Tibial artery (tissue), 4 donors: ENCODE measurements at places on chromosomes 2 and 18.

- H3K4me3 ChIP-seq, result no peak overlapping the region
- DNase-seq, result no peak
- H3K4me1 ChIP-seq, result peaks cover 3% of the 10 kb centered on the region
- no peaks in the 10 kb centered on the region for H3K27me3 ChIP-seq
- H3K36me3 ChIP-seq, result no peaks in the 10 kb centered on the region
Observed at GRCh38 chr2:183495589-183496267, 371.5 kb downstream of the NUP35 start.

- no peak overlapping the region for H3K27ac ChIP-seq
- H3K4me3 ChIP-seq, result no peak overlapping the region
- H3K4me1 ChIP-seq, result no peaks in the 10 kb centered on the region
- H3K27me3 ChIP-seq, result no peaks in the 10 kb centered on the region
- DNase-seq, result no peak
Observed at GRCh38 chr18:40058811-40059570, 1896.0 kb upstream of the PIK3C3 start.

DNA sequence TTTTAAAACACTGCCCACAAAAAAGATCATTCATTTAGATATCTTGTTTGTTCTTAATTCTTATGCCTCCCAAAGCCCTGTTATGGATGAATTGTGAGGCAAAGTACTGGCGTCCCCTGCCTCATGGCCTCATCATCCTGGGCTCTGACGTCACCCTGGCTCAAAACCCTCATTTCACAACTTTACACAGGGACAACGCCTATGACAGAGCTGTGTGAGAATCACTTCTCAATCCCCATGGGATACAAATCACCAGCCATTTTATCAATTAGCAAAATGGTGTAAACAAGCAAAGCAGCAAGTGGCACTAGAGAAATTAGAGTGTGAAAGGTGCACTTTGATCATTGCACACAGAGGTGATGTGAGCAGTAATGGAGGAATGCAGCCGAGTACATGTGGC is 16.6 kb downstream of the FHOD3 start:
- H3K4me3 ChIP-seq, result no peak overlapping the region
- no peaks in the 10 kb centered on the region for H3K4me1 ChIP-seq
- DNase-seq, result no peak
- no peak overlapping the region for H3K27ac ChIP-seq
- no peaks in the 10 kb centered on the region for H3K36me3 ChIP-seq

GRCh38 chr2:12073217-12073852 is 326.9 kb downstream of the LPIN1 start:
- H3K4me1 ChIP-seq, result no peaks in the 10 kb centered on the region
- no peaks in the 10 kb centered on the region for H3K36me3 ChIP-seq
- H3K27ac ChIP-seq, result no peak overlapping the region
- H3K4me3 ChIP-seq, result no peak overlapping the region
- H3K27me3 ChIP-seq, result no peaks in the 10 kb centered on the region
- no peak for DNase-seq

DNA sequence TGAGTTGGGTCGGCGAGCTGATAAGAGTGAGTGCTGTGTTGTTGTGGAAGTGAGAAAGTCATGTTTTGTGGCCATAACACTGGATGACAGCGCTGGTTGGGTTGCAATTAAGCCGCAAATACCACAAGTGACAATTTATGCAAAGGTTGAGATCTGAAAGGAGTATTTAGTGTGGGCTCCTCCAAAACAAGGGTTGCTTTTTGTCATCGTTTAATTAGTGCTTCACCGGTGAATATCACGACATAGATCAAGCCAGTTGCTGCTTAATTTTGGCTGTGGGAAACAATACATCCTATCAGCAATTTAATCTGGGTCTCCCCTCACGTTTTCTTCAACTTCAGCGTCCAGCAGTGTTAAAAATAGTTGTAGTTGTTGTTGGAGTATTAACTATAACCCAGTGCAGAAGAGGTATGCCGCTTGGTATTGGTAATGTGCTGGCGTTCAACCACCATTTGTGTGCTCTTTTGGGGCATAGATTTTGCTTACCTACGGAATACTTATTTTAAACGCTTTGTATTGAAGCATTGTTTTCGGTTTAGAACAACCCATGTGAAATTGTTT is 662 bp downstream of the ACVR2A start:
- DNase-seq, result no peak
- H3K4me3 ChIP-seq, result peak overlapping the region; percentile 67
- no peaks in the 10 kb centered on the region for H3K36me3 ChIP-seq
- H3K27ac ChIP-seq, result peak overlapping the region; percentile 91

GRCh38 chr2:222320436-222321395 is 21.9 kb upstream of the PAX3 start:
- DNase-seq, result no peak
- H3K4me3 ChIP-seq, result peak overlapping the region; percentile 52
- peaks cover 11% of the 10 kb centered on the region for H3K4me1 ChIP-seq
- H3K27me3 ChIP-seq, result no peaks in the 10 kb centered on the region
- no peaks in the 10 kb centered on the region for H3K36me3 ChIP-seq

GRCh38 chr18:36354989-36355388 is 57.5 kb downstream of the FHOD3 start:
- peaks cover 32% of the 10 kb centered on the region for H3K4me1 ChIP-seq
- H3K27me3 ChIP-seq, result no peaks in the 10 kb centered on the region
- no peak for DNase-seq

DNA sequence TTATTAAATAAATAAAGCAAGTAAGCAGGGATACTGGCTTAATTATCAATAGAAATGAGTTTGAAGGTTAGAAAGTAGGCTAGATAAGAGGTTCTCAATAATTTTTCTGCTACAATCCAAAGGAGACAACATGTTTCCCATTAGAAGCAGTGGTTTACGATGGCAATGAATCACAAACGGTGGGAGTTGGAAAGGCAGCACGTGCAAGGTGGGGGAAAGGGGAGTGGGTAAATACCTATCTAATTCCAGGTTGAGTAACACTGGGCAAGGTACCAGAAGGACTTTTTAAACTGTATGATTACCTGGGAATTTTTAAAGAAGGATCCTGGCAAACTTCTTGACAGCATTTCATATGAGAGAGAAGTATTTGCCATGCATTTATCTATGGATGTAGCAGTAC is 289.9 kb downstream of the NBAS start:
- peaks cover 16% of the 10 kb centered on the region for H3K36me3 ChIP-seq
- H3K27me3 ChIP-seq, result no peaks in the 10 kb centered on the region
- no peak overlapping the region for H3K4me3 ChIP-seq
- DNase-seq, result no peak
- H3K27ac ChIP-seq, result no peak overlapping the region
- no peaks in the 10 kb centered on the region for H3K4me1 ChIP-seq

- no peak overlapping the region for H3K27ac ChIP-seq
- H3K36me3 ChIP-seq, result no peaks in the 10 kb centered on the region
- H3K4me1 ChIP-seq, result no peaks in the 10 kb centered on the region
- H3K27me3 ChIP-seq, result no peaks in the 10 kb centered on the region
- DNase-seq, result no peak
Observed at GRCh38 chr2:19256121-19256601, 102.3 kb downstream of the OSR1 start.

DNA sequence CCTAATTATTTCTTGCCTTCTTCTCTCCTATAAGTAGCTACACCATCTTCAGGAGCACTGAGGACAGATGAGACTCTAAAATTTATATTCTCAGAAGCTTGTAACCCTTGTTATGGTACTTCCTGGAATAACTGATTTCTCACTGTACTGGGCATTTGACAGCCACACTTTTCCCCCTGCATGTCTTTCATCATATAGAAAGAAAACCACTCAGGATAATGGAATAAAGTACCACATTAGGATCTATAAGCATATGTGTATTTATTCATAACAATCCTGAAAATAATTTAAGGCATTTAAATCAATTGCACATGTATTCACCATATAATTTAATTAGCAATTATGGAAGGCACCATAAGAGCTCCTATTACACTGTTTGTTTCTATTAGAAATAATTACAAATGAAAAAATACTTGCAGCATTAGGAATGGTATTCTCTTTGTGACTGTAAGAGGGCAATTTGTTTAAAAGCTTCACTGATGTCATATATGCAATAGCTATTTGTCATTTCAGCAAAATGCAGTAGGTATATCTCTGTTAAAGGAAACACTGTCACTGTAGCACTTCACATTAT is 216.9 kb upstream of the FSHR start:
- no peak overlapping the region for H3K4me3 ChIP-seq
- H3K27me3 ChIP-seq, result no peaks in the 10 kb centered on the region
- no peak overlapping the region for H3K27ac ChIP-seq
- DNase-seq, result no peak
- no peaks in the 10 kb centered on the region for H3K4me1 ChIP-seq

DNA sequence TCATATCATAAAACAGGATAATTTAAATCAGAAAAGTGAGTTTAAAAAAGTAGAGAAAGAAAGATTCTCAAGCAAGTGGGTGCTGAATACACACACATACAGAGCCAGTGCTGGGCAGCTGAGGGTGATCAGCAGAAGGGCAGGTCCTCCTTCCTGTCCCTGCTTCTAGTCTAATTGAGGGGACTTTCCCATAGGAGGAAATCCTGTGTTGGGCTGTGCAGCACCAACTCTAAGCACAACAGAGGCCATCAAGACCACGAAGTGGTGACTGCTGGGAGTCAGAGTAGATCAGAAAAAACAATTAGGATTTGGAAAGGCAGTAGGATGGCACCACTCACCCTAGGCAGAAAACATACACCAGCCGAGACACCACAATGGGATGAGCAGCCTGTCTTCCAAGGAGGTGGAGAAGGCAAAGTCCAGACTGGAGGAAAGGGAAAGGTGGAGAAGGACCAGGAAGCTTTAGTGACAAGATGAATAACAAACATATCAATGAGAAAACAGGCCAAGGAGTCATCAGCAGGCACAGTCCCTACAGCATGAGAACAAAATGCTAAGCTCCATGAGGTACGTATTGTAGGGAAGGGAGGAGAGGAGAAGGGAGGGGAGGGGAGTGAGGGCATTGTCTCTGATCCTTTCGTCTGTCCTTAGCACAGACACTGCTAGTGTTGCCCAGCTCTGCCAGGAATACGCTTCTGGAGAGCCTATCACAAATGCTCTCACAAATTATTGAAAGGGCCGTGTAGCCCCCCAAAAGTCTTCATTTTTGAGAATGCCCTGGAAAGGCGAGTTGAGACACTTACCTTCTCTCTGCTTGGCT is 16.7 kb upstream of the MSGN1 start:
- H3K36me3 ChIP-seq, result no peaks in the 10 kb centered on the region
- H3K4me1 ChIP-seq, result no peaks in the 10 kb centered on the region
- no peak for DNase-seq
- H3K4me3 ChIP-seq, result no peak overlapping the region

DNA sequence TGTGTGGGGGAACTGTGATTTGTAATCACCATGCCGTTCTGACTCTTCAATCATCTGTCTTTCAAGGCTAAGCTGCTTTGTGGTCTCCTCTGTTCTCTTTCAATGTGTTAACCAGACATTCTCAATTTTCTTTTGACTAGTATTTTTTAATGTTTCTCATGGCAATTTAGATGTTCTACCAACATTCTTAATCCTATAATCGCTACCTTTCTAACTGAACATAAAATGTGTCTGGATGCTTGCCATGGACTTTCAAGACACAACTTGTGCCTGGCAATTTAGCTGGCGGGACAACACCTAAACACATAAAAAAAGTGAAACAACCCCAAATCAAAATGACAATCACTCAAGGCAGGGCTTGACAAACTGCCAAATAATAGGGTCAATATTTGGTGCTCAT is 135.0 kb upstream of the ACKR3 start:
- no peaks in the 10 kb centered on the region for H3K4me1 ChIP-seq
- no peak for DNase-seq
- H3K27ac ChIP-seq, result no peak overlapping the region
- no peaks in the 10 kb centered on the region for H3K36me3 ChIP-seq
- H3K27me3 ChIP-seq, result peaks cover 2% of the 10 kb centered on the region
- H3K4me3 ChIP-seq, result no peak overlapping the region

- H3K4me3 ChIP-seq, result no peak overlapping the region
- H3K27ac ChIP-seq, result no peak overlapping the region
- H3K4me1 ChIP-seq, result no peaks in the 10 kb centered on the region
- H3K36me3 ChIP-seq, result no peaks in the 10 kb centered on the region
Observed at GRCh38 chr2:227194219-227194618, 29.8 kb downstream of the COL4A3 start.

GRCh38 chr18:4821801-4822200 is 366.7 kb upstream of the DLGAP1 start:
- H3K36me3 ChIP-seq, result no peaks in the 10 kb centered on the region
- H3K27ac ChIP-seq, result no peak overlapping the region
- DNase-seq, result no peak

DNA sequence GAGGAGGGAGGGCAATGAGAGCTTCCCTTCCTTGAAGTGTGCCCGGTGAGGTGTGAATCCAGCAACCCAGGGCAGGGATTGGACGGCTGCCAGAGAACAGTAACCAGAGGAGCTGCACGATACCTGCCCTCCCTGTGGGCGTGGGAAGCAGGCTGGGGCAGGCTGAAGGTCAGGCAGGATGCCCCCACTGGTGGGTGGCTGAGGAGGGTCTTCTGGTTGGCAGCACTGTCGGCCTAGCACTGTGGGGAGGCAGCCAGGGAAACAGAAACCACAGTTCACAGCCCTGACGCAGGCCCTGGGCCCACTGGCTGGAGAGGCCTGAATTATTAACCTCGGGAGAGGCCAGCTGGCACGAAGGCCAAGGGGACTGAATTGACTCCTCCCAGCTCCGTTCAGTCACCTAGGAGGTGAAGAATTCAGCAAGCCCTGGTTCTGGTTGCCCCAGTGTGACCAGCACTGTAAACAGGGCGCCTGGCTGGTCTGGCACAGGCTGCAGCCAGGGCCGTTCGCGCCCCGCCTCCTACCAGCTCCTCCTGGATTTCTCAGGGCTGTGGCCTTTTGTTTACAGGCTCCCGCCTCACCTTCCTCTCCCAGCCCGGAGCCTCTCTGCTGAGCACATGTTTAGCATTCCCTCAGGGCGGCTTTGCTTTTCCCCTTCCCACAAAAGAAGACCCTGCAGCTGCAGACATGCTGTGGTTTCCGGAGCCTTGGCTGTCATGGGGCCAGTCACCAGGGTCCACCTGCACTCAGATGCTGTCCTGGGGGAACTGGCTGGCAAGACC is 97.8 kb downstream of the B3GNT2 start:
- peaks cover 15% of the 10 kb centered on the region for H3K4me1 ChIP-seq

GRCh38 chr18:35458271-35458670 is 39.5 kb downstream of the INO80C start:
- no peaks in the 10 kb centered on the region for H3K36me3 ChIP-seq
- H3K4me1 ChIP-seq, result no peaks in the 10 kb centered on the region
- H3K27ac ChIP-seq, result peak overlapping the region; percentile 4

GRCh38 chr2:47403609-47404193 is 745 bp downstream of the MSH2 start:
- H3K4me1 ChIP-seq, result peaks cover 14% of the 10 kb centered on the region
- peak overlapping the region; percentile 49 for H3K27ac ChIP-seq
- no peak for DNase-seq
- H3K27me3 ChIP-seq, result no peaks in the 10 kb centered on the region

DNA sequence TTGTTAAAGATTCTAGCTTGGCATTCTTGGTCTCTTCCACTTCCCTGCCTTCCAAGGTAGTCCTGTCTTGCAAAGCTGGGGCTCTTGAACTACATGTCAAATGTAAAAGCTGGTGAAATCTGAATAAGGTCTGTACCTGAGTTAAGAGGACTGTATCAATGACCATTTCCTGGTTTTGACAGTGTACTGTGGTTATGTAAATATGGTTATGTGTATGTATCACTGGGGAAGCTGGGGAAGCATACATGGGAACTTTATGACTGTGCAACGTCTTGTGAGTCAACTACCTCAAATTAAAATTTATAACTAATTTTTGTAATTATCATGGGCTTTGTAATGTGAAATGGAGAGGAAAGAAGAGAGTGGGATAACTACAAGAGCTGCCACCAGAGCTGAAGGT is 81.7 kb downstream of the COL4A4 start:
- DNase-seq, result no peak
- H3K4me3 ChIP-seq, result no peak overlapping the region
- H3K27ac ChIP-seq, result no peak overlapping the region

- no peaks in the 10 kb centered on the region for H3K27me3 ChIP-seq
- H3K4me1 ChIP-seq, result no peaks in the 10 kb centered on the region
Observed at GRCh38 chr2:19759880-19760279, 141.9 kb downstream of the TTC32 start.
